ENCODE measurements at places on chromosomes 4 and X. TPM values are rescaled to one million over a fixed set of nuclear protein-coding genes. Genes with fewer than 3 reads are reported as not detected.

GRCh38 chrX:1221296-1221845 lies 8.9 kb upstream of the CRLF2 start:
- no peaks in the 10 kb centered on the region for H3K27me3 ChIP-seq
- no peak overlapping the region for H3K27ac ChIP-seq
- no peaks in the 10 kb centered on the region for H3K4me1 ChIP-seq
- DNase-seq = no peak
- H3K36me3 ChIP-seq = no peaks in the 10 kb centered on the region

GRCh38 chrX:8345473-8345872 lies 119.2 kb upstream of the VCX3B start:
- no peaks in the 10 kb centered on the region for H3K4me1 ChIP-seq
- no peak for DNase-seq
- no peak overlapping the region for H3K4me3 ChIP-seq
- no peak overlapping the region for H3K27ac ChIP-seq
- H3K27me3 ChIP-seq = no peaks in the 10 kb centered on the region
- no peaks in the 10 kb centered on the region for H3K36me3 ChIP-seq

DNA sequence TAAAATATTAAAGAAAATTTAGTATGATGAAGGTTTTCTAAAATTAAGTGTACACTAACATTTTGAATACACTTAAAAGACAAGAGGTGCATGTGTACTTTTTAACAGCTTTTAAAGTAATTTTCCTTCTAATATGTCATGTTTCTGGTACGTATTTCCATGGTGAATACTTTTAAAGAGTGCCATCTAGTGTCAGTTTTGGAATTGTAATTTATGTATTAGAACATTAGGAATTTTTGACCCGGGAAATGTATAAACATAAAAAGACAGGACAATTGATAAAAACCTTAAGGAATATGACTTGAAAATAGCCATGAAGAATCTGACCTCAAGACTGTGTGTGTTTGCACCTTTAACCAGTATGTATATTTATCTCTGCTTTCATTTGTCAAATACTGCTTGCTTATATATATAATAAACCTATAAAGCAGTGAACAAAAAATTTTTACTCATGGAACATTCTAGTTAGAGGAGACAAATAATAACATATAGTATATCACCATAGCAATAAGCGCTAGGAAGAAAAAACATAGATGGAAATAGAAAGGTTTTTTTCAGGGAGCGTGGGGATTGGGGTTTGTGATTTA lies 7.2 kb downstream of the GSTCD start:
- H3K4me3 ChIP-seq = no peak overlapping the region
- peaks cover 13% of the 10 kb centered on the region for H3K4me1 ChIP-seq
- DNase-seq = no peak
- H3K27me3 ChIP-seq = no peaks in the 10 kb centered on the region
- peaks cover 9% of the 10 kb centered on the region for H3K36me3 ChIP-seq
- no peak overlapping the region for H3K27ac ChIP-seq

DNA sequence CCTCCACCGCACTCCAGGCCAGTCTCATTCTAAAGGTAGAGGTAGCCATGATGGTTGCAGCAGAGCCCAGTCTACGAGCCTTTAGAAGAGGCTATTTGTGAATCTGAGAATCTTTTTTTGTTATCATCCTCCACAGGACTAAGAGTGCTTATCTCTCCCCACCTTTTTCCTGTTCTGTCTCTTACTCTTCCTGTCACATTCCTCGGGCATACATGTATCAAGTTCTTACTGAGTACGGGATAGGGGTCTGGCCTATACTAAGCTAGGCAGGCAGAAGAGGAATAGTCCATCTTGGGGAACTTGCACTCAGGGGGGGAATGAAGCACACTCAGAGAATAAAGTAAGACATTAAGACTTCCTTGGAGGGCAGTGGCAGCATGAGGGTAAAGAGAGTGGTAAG lies 25.7 kb downstream of the LAS1L start:
- no peaks in the 10 kb centered on the region for H3K27me3 ChIP-seq
- H3K4me3 ChIP-seq = no peak overlapping the region
- no peak overlapping the region for H3K27ac ChIP-seq
- no peak for DNase-seq
- H3K36me3 ChIP-seq = peaks cover 10% of the 10 kb centered on the region
- H3K4me1 ChIP-seq = no peaks in the 10 kb centered on the region

DNA sequence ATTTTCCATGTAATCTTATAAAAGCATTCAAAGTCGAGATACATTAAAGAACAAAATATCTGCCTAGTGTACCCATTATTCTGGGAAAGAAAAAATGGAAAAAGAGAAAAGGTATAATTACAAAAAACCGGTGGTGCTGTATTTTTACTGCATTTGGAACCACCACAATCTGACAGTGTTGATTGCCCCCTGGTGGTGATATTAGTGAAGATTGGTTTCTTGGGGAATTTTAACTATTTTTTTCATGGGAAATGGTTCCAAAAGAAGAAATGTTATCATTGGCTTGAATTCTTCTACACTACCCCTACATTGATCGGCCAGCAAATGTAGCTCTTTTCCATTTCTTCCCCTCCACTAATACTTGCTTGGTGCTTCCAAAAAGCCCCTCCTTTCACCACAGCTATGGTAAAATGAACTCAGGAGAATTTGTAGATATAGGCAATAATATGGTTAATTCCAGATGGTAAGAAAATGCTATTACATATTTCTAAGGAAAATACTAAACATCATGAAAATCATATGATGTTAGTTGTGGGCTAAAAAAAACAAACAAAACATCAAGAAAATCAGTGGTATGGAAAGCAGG lies 50.0 kb downstream of the COX18 start:
- no peak for DNase-seq
- H3K27ac ChIP-seq = no peak overlapping the region
- no peaks in the 10 kb centered on the region for H3K36me3 ChIP-seq

- H3K36me3 ChIP-seq = no peaks in the 10 kb centered on the region
- DNase-seq = no peak
- peaks cover 10% of the 10 kb centered on the region for H3K4me1 ChIP-seq
- H3K4me3 ChIP-seq = no peak within 1 kb of the TSS
- peaks cover 81% of the 10 kb centered on the region for H3K27me3 ChIP-seq
- H3K27ac ChIP-seq = no peak within 1 kb of the TSS
Measured at GRCh38 chr4:8580321-8581093, at the start of gene GPR78. Gene GPR78, plus strand, starts transcription at chr4:8580392. Its CDS starts 591 bp downstream, at chr4:8580983.

GRCh38 chr4:75101906-75102786 lies 169.2 kb downstream of the PARM1 start:
- no peaks in the 10 kb centered on the region for H3K36me3 ChIP-seq
- no peaks in the 10 kb centered on the region for H3K4me1 ChIP-seq
- no peak overlapping the region for H3K27ac ChIP-seq
- DNase-seq = no peak
- no peak overlapping the region for H3K4me3 ChIP-seq
- no peaks in the 10 kb centered on the region for H3K27me3 ChIP-seq

DNA sequence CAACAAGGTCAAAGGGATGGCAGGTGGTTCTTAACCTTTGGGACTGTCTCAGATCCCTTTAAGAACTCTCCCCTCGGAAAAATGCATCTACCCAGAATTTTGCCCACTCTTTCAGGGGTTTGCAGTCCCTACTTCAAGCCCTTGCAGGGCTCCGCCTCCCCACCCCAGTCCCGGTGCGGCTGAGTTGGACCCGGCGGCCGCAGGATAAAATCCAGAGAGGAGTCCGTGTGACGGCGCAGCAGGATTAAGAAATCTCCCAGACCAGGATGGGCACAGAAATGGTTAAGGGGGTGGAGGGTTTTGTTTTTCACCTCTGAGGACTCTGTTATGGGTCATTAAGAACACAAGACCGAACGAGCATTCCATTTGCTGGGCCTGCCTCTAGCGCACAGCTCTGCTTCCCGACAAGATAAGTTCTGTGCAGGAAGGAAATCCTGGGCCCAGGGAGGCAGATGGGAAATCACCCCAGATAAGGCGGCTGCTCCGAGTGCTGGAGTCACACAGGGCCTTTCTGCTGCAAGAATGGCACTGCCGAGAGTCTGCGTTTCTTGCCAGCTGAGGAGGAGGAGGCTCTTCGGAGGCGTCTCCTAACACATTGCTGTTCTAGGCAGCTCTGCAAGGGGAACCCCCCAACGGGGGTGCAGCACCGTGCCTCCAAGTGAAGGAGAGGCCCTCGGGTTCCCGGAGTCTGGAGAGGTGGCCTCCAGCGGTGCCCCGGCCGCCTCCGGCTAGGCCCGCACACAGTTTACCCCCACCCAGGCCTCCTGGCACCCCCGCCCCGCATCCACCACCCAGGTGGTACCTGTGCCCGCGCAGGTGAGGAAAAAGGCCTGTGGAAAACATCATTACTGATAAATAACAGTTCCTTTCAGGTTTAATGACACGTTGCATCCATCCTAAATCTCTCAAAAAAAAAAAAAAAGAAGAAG lies 277.6 kb downstream of the BCOR start:
- H3K36me3 ChIP-seq = no peaks in the 10 kb centered on the region
- H3K27ac ChIP-seq = no peak overlapping the region
- no peaks in the 10 kb centered on the region for H3K27me3 ChIP-seq
- peak overlapping the region; percentile 47 for H3K4me3 ChIP-seq
- H3K4me1 ChIP-seq = peaks cover 6% of the 10 kb centered on the region

DNA sequence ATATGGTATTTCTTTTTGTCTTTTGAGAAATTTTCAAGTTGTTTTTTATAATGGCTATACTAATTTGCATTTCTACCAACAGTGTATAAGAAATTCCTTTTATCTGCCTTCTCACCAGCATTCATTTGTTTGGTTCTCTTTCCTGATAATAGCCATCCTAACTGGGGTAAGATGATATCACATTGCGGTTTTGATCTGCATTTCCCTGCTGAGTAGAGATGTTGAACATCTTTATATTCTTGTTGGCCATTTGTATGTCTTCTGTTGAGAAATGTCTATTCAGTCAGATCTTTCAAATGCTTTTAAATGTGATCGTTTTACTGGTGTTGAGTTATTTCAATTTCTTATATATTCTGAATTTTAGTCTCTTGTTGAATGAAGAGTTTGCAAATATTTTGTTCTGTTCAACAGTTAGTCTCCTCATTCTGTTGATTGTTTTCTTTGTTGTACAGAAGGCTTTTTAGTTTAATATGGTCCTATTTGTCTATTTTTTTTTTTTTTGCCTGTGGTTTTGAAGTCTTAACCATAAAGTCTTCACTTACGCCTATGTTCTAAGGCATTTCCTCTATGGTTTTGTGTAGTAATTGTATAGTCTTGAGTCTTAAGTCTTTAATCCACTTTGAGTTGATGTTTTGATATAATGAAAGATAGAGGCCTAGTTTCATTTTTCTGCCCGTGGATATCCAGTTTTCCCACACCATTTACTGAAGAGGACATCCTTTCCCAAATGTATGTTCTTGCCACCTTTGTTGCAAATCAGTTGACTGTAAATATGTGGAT lies 1566.9 kb downstream of the STIM2 start:
- no peaks in the 10 kb centered on the region for H3K27me3 ChIP-seq
- H3K4me1 ChIP-seq = no peaks in the 10 kb centered on the region
- H3K36me3 ChIP-seq = no peaks in the 10 kb centered on the region
- H3K4me3 ChIP-seq = no peak overlapping the region
- H3K27ac ChIP-seq = no peak overlapping the region
- DNase-seq = no peak

DNA sequence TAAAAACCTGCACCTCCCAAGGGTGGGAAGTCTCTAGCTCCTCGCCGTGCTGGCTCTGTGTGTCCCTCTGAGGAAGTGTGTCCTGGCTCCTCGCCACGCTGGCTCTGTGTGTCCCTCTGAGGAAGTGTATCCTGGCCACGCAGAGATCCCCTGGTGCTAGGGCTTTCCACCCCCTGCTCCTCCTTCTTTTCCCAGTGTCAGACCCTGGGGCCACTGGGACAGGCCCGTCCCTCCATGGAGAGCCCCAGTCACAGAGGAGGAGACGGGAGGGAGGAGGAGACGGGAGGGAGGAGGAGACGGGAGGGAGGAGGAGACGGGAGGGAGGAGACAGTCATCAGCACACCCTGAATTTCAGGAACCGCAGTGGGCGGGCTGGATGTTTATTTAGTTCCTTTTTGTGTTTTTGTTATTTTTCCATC lies 53.8 kb upstream of the HGFAC start:
- peak; percentile 92 for DNase-seq
- H3K4me3 ChIP-seq = peak overlapping the region; percentile 48
- H3K4me1 ChIP-seq = peaks cover 77% of the 10 kb centered on the region

DNA sequence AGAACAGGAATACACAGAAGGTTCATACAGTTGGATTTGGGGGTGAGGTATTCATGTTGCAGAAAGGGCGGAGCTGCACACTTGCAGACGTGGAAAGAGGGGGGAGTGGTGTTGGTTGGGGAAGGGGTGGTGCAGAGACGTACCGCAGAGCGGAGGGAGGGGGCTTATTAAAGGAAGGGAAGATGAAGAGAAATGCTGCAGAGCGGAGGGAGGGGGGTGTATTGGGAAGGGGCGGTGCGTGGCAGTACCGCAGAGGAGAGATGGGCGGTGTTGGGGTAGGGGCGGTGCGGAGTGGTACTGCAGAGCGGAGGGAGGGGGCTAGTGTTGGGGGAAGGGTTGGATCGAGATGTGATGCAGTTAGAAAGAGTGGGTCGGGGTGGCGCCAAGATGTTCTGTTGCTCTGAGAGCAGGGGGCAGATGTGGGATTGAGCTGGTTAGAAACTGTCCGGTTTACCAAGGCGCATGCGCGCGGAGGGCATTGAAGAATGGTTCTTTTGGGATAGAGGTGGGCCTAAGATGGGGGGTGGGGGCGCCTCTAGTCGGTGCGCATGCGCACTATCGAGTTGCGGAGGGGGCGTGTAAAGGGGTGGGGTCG lies 900 bp downstream of the TRO start:
- DNase-seq = no peak
- no peak overlapping the region for H3K27ac ChIP-seq
- peak overlapping the region; percentile 51 for H3K4me3 ChIP-seq
- no peaks in the 10 kb centered on the region for H3K36me3 ChIP-seq
- peaks cover 6% of the 10 kb centered on the region for H3K4me1 ChIP-seq

DNA sequence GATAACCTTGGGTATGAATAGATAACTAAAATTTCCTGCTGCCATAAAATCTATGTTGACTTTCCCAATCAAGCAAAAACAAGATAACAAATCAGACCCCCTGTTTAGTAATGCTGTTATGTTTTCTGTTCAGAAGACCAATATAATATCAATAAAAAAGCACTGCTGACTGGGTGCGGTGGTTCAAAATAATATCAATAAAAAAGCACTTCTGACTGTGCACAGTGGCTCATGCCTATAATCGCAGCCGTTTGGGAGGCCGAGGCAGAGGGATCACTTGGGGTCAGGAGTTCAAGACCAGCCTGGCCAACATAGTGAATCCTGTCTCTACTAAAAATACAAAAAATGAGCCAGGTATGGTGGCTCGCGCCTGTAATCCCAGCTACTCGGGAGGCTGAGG lies 36.7 kb downstream of the ANTXR2 start:
- peak overlapping the region; percentile 78 for H3K27ac ChIP-seq
- H3K4me1 ChIP-seq = peaks cover 11% of the 10 kb centered on the region
- H3K27me3 ChIP-seq = no peaks in the 10 kb centered on the region
- DNase-seq = peak; percentile 67

GRCh38 chr4:20462426-20463175 lies 210.9 kb downstream of the SLIT2 start:
- no peaks in the 10 kb centered on the region for H3K36me3 ChIP-seq
- DNase-seq = no peak
- no peak overlapping the region for H3K4me3 ChIP-seq

Gene TBX22
- total RNA-seq = not detected
